Caudate nucleus (tissue), 63 donors: ENCODE measurements at places on chromosomes 7 and 10.

DNA sequence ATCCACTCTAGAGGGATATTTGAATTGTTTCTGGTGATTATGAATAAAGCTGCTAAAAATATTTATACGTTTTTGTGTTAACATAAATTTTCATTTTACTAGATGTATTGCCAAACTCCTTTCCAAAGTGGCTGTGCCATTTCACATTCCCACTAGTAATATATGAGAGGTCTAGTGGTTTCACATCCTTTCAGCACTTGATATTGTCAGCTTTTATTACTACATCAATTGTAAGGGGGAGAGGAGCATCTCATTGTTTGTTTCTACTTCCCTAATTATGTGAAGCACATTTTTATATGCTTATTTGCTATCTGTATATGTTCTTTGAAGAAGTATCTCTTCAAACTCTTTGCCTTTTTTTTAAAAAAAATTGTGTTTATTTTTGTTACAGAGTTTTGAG lies 184.5 kb downstream of the ADK start:
- no peak for DNase-seq

DNA sequence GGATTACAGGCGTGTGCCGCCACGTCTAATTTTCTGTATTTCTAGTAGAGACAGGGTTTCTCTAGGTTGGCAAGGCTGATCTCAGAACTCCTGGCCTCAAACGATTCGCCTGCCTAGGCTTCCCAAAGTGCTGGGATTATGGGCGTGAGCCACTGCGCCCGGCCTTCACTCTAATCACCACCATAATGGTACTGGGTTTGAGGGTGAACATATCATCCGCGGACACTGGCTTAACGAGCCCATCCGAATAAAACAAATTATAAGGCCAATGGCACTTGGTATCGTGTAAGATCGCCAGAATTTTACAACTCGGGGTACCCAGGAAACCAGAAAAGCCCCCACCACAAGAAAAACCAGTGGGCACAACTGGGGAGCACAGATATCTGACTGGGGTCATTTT lies 580 bp downstream of the FAM200A start:
- DNase-seq, result no peak

GRCh38 chr7:29146057-29146706 lies at the start of gene CPVL:
TSS of gene CPVL (minus strand) at chr7:29146537. CDS start at chr7:29121061, 25,476 bp downstream.
- DNase-seq, result peak; percentile 52

DNA sequence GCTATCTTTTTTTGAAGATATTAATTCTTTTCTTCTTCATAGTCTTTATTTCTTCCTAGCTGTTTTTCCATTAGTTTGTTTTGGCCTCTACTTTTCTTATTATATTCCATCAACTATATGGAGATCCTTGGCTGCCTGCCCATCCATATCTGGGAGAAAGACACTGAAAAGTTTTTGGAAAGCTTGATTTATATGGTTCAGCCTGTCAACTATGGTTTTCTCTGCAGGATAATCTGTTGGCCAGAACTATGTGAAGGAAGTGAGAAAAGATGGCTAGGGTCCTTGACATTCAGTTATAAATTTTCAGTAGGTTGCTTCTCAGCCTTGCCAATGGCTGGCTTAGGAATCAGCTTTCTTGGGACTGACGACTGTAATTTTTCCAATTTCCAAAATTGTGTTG lies 10.0 kb upstream of the CDK14 start:
- no peak for DNase-seq

- DNase-seq, result no peak
Measured at GRCh38 chr7:29150856-29151255, 4.5 kb upstream of the CPVL start.

DNA sequence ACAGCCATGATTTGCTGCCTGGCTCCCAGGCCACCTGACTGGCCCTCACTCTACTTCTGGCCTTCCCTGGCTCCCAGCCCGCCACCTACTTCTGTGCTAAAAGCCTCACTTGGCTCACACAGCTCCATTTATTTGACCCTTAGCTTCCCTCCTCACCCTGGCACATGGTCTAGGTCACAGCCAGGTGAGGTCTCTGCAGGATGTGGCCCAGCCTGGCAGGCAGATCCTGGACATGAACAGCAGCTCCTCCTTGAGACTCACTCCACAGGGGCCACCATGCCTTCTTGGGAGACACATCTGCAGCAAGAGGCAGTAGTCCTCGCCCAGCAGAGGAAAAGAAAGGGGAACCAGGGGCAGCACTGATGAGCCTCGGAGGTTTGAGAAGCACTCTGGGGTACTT lies 64.6 kb downstream of the GRID1 start:
- DNase-seq, result no peak

DNA sequence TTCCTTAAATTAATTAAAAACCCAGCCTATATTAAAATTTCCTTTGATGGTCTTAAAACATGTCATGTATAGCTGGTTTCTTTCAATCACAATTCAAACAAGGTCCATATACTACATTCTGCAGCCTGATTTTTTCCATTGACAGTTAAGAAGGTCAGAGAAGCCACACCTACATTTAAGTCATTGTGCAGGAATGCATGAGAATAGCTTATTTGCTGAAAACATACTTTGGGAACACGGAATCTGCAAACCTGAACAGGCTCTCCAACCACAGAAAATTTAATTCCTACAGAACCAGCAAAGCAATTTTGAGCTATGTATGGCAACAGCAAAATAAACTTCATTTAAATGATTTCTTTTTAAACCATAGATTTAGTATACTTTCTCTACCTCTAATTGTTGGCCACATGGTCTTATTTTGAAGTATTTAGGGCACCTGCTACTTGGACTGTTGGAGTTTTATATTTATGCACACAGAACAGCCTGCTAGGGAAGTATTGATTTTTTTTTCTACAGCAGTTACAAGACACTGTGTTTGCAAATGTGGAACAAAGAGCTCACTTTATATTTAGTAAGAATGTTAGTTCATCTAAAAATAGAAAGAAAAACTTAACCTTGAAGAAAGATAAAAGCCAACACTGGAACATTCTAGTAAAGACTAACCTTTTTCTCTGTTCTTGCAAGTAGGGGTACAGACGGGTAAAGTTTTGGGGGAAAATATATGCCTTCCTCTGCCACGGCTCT lies 240.9 kb upstream of the IMMP2L start:
- no peak for DNase-seq

DNA sequence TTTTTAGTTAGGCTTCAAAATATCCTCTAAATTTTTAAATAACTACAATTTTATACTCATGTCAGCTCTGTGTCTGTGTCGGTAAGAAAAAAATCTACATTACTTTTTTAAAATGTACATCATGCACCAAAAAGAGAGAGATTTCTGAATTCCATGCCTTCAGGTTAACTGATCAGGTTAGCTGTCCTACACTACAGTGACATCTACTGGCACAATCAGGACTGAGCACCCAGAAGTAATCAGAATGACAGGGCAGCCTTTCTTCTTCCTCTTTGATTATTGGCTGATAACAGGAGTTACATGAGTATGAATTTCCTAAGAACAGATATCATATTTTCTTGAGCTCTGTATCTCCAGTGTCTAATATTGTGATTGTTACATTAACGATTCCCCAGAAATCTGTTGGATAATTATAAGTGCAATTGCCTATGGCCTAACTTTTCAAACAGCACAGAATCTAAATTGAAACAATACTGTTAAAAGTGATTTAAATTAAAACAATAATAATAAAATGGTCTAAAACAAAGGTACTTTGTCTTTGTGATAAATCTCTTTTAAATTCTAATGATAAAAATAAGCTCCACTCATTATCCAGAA lies 41.8 kb upstream of the HYCC1 start:
- peak; percentile 2 for DNase-seq

- no peak for DNase-seq
Measured at GRCh38 chr7:139328375-139328774, 12.8 kb upstream of the FMC1 start.

DNA sequence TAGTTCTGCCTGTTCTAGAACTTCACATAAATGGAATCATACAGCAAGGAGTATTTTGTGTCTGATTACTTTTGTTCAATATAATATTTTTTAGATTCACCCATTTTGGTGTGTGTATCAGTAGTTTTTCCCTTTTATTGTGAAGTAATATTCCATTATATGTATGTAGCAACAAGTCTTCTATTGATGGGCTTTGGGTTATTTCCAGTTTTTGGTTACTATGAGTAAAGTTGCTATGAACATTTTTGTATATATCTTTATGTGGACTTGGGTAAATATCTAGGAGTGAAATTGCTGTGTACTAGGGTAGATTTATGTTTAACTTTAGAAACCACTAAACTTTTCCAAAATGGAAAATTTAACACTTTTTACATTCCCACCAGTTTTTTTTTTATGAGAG lies 35.7 kb downstream of the ADK start:
- no peak for DNase-seq

DNA sequence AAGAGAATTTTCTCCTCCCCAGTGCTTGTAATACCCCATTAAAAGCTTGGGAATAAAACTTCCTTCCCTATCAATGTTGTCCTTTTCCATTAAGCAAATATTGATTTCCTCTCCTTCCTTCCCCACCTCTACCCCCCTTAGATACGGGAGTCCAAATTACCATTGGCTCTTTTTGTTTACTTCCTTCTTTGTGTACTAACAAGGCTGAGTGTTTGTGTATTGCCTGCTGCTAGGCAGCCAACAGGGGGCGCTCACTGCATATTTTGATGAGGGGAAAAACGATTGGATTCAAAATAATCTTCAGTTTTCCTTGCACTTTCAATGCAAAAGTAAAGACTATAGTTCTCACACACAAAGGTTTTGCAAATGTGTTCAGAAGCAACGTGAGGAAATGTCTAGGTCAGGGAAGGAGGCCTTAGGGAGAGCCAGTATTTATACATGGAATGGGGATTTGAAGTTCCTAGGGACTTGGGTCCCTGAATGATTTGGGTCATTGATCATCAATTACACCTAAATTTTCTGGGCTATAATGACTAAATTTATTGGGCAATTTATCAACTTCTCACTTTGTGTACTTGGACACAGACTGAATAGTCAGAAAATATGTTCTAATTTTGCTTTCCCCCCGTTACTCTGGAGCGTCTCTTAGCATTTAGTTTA lies 23.6 kb upstream of the VPS41 start:
- DNase-seq, result no peak

GRCh38 chr7:17402628-17403278 lies 104.3 kb downstream of the AHR start:
- no peak for DNase-seq

DNA sequence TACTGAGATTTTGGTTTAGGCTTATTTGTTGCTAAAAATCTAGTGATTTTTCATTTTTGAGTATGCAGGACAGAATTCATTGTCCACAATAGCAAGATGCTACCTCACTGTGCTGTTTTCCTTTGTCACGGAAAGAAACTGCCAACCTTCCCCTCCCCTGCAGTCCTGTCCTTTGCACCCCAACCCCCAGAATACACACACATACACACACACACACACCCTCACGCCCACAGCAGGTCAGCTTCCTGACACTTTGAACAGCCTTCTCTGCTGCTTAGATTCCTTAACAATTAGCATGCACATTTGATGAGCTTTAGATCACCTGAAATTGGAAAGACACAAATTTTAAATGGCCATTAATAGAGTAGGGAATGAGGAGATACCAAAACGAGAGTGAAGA lies 32.1 kb downstream of the ARMC3 start:
- DNase-seq, result no peak

DNA sequence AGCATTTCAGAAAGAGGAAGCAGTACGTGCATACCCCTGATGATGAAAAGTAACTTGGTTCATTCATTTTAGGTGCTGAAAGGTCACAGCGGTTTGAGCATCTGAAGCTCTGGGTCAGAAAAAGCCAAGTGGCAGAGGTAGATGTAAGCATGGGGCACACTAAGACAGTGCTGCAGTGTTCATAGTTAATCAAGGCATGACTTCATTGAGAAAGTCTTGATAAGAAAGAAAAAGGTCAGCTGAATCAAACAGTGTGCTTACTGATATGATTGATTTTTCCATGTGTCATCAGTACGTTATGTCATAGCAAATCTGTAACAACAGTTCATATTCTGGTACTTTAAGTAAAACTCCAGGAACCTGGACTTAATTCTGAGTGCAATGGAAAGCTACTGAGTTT lies 107.7 kb upstream of the PCLO start:
- no peak for DNase-seq

DNA sequence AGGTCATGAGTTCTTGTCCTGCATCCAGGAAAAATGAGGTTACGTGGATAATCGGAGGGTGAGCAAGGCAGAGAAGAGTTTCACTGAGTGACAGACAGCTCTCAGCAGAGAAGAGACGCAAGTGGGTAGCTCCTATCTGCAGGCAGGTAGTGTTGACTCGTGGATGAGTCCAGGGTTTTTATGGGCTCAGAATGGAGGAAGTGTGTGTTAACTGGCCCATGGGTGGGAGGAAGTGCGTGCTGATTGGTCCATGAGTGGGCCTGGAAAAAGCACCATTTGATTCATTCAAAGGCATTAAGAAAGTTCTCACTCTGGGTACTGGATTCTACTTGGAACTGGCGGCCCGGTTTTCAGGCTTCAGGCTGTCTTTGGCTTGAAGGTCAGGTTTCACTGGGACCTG lies 4.8 kb upstream of the DMTF1 start:
- no peak for DNase-seq

- no peak for DNase-seq
Measured at GRCh38 chr7:129924602-129925001, 28.2 kb downstream of the UBE2H start.

GRCh38 chr7:105790996-105791395 lies 85.4 kb downstream of the ATXN7L1 start:
- no peak for DNase-seq

GRCh38 chr7:55818686-55819085 lies 43.9 kb downstream of the SEPTIN14 start:
- no peak for DNase-seq

- DNase-seq, result no peak
Measured at GRCh38 chr7:55531536-55531935, 40.8 kb downstream of the VOPP1 start.

- no peak for DNase-seq
Measured at GRCh38 chr7:138429577-138430250, 30.3 kb upstream of the TRIM24 start.

DNA sequence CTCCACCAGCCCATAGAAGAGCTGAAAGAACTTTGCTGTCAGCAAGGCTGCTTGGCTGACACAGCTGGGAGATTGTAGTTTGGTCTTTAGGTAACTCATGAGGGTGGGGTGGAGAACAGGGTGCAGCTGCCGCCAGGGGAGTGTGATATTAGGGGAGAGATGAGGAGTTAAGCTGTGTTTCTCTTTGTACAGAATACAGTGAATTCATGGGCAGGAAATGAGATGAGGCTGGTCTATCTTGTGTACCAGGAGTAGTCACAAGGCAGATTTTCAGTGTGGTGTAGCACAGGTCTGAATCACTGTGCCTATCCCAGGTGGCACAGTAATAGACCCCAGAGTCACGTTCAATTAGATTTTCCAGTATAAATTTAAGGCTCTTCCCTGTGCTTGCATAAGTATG lies 56.6 kb upstream of the TARP start:
- no peak for DNase-seq

DNA sequence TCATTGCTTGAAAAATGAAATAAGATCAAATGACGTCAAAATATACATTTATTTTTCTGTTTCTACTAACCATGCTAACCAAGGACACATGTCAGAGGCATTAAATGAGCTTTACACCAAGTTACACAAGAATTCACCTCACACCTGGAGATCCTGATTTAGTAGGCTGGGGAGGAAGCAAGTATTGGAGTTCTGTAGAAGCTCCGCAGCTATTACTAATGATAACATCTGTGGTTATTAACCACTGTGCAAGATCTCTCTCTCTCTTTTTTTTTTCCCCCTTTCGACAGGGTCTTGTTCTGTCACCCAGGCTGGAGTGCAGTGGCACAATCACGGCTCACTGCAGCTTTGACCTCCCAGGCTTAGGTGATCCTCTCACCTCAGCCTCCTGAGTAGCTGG lies 104.0 kb downstream of the ZNF22 start:
- DNase-seq, result no peak

- no peak for DNase-seq
Measured at GRCh38 chr10:108290823-108291222, 1126.3 kb upstream of the SORCS1 start.
